CD4-positive, alpha-beta T cell (primary cell): ENCODE measurements at places on chromosomes 16 and 17.
A peak's percentile ranks its signal among the peaks of the same experiment; 100 is the strongest.

DNA sequence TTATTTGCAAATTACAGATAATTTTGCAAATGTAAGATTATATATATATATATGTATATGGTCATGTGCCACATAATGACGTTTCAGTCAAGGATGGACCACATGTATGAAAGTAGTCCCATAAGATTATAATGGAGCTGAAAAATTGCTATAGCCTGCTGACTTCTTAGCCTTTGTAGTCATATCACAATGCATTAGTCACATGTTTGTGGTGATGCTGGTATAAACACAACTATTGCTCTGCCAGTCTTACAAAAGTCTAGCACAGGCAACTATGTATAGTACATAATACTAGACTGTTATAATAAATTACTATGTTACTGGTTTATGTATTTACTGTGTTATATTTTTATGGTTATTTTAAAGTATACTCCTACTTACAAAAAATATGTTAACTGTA is 444.3 kb downstream of the KCNJ2 start:
- DNase-seq, result no peak
- no peaks in the 10 kb centered on the region for H3K27me3 ChIP-seq
- no peak overlapping the region for H3K27ac ChIP-seq
- H3K4me1 ChIP-seq, result no peaks in the 10 kb centered on the region
- H3K36me3 ChIP-seq, result no peaks in the 10 kb centered on the region

GRCh38 chr16:64968539-64968938 is 153.3 kb downstream of the CDH11 start:
- H3K27me3 ChIP-seq, result no peaks in the 10 kb centered on the region
- DNase-seq, result no peak
- H3K36me3 ChIP-seq, result no peaks in the 10 kb centered on the region
- no peaks in the 10 kb centered on the region for H3K4me1 ChIP-seq
- H3K27ac ChIP-seq, result no peak overlapping the region

GRCh38 chr16:73412416-73412815 is 364.5 kb upstream of the ZFHX3 start:
- H3K36me3 ChIP-seq, result no peaks in the 10 kb centered on the region
- no peak overlapping the region for H3K27ac ChIP-seq
- no peak overlapping the region for H3K4me3 ChIP-seq
- DNase-seq, result no peak
- H3K27me3 ChIP-seq, result no peaks in the 10 kb centered on the region

- DNase-seq, result no peak
- H3K4me3 ChIP-seq, result peak within 1 kb of the TSS; percentile 99
- H3K27me3 ChIP-seq, result peaks cover 6% of the 10 kb centered on the region
- no peaks in the 10 kb centered on the region for H3K36me3 ChIP-seq
These were observed at the start of gene MMD for GRCh38 chr17:55421179-55421934. TSS of gene MMD (minus strand) at chr17:55421835. CDS start at chr17:55421695, 140 bp downstream.

GRCh38 chr17:32882029-32882428 is 5.1 kb upstream of the MYO1D start:
- H3K27ac ChIP-seq, result no peak overlapping the region
- DNase-seq, result no peak
- H3K27me3 ChIP-seq, result no peaks in the 10 kb centered on the region
- H3K36me3 ChIP-seq, result no peaks in the 10 kb centered on the region
- H3K4me1 ChIP-seq, result peaks cover 4% of the 10 kb centered on the region
- H3K4me3 ChIP-seq, result no peak overlapping the region

GRCh38 chr17:80009391-80010282 is 26.0 kb downstream of the TBC1D16 start:
- no peak for DNase-seq
- H3K27ac ChIP-seq, result no peak overlapping the region
- H3K27me3 ChIP-seq, result no peaks in the 10 kb centered on the region
- peaks cover 17% of the 10 kb centered on the region for H3K4me1 ChIP-seq
- no peaks in the 10 kb centered on the region for H3K36me3 ChIP-seq

GRCh38 chr16:81486540-81487061 is 42.0 kb downstream of the CMIP start:
- no peaks in the 10 kb centered on the region for H3K27me3 ChIP-seq
- peaks cover 3% of the 10 kb centered on the region for H3K36me3 ChIP-seq

DNA sequence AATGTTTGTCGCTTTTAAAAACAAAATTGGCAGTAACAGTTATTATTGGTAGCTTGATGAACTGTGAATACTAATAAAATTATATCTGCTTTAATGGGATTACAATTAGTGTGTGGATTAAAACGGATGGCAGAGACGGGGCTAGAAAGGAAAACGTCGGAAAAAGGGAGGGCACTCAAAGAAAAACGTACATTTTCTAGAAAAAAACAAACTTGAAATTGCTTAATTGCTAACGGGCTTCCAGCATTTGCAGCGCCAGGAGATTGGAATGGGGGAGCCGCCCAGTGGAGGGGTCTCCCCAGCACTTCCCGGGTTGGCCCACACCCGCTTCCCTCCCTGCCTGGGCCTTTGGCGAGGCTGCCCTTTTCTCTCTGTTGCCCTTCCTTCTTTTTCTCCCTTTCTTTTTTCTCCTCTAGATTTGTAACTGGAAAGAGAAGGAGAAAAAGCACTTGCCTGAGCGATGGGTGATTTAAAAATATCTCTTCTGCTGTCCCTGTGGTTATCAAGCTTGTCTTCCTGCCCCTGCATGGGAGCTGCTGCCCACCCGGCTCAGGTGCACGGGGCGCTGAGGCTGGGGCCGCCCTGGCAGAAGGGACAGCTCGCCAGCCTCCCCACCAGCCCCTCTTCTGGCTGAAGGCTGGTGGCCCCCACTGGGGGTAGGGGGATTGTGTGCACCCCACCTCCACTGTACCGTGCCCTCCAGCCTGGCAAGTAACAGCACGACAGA is 5.9 kb downstream of the BAHCC1 start:
- no peak overlapping the region for H3K27ac ChIP-seq
- no peak for DNase-seq
- H3K27me3 ChIP-seq, result peaks cover 81% of the 10 kb centered on the region
- H3K4me3 ChIP-seq, result no peak overlapping the region
- no peaks in the 10 kb centered on the region for H3K36me3 ChIP-seq

DNA sequence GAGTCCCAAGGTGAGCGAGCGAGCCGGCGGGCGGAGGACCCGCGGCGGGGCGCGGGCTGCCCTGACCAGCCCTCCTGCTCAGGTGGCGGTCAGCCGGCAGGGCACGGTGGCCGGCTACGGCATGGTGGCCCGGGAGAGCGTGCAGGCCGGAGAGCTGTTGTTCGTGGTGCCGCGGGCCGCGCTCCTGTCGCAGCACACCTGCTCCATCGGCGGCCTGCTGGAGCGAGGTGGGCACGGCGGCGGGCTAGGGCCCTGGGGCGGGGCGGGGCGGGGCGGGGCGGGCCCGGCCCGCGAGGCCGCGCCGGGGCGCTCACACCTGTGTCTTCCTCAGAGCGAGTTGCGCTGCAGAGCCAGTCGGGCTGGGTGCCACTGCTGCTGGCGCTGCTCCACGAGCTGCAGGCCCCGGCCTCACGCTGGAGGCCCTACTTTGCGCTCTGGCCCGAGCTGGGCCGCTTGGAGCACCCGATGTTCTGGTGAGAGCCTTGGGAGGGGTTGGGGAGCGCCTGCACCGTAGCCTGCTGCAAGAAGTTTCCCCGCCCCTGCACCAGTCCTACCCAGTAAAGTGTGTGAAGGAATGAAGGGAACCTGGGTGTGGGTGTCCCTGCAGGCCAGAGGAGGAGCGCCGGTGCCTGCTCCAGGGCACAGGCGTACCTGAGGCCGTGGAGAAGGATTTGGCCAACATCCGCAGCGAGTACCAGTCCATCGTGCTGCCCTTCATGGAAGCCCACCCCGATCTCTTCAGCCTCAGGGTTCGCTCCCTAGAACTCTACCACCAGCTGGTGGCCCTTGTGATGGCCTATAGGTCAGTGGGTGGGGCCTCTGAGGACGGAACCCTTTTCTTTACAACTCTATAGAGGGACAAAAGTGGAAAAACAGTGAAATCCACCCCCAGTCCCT is 802 bp downstream of the SETD6 start:
- no peak for DNase-seq
- H3K4me1 ChIP-seq, result peaks cover 21% of the 10 kb centered on the region
- peak overlapping the region; percentile 72 for H3K27ac ChIP-seq

GRCh38 chr16:75288596-75289120 is 37.2 kb upstream of the BCAR1 start:
- peak; percentile 60 for DNase-seq
- H3K4me3 ChIP-seq, result no peak overlapping the region
- no peak overlapping the region for H3K27ac ChIP-seq
- H3K36me3 ChIP-seq, result peaks cover 17% of the 10 kb centered on the region

DNA sequence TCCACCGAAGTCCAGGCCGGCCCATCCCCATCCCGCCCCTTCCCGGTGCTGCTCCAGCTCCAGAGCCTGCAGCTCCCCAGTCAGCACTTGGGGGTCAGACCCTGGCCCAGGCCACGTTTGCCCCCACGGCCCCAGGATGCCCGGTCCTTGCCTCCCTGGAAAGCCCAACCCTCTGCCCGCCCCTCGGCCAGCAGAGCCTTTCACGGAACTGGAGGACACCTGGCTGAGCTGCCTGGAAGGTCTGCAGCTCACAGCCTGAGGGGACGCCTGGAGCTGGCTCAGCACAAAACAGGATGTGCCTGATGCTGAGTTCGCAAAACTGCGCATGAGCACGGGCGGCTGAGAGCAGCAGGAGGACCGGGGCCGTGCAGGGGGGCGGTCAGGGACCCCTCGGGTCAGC is 29.7 kb upstream of the SSTR5 start:
- no peaks in the 10 kb centered on the region for H3K4me1 ChIP-seq
- peaks cover 4% of the 10 kb centered on the region for H3K27me3 ChIP-seq
- no peak overlapping the region for H3K4me3 ChIP-seq
- no peak for DNase-seq
- no peaks in the 10 kb centered on the region for H3K36me3 ChIP-seq

DNA sequence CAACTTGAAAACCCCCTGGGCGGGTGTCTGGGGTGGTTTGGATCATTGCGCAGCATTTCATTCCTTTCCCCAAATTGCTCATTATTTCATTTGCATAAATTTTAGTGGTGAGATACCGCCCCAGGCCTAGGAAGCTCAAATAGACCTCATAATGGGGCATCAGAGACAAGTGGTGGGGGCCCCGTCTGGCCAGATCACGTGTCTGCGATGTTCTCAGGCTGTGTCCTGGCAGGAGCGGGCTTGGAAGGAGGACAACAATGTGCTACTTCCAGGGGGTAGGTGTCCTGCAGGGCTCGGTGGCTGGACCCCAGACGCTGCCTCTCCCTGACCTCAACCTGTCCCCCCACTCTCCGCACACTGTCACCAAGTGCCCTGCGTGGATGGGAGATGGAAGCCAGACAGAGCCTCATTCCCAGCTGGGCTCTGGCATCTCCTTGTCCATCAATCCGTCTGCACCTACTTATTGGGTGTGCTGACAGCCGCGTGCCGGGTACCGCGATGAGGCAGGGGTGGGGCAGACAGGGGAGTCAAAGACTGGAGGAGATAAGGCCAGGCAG is 116.9 kb downstream of the NTN1 start:
- no peaks in the 10 kb centered on the region for H3K27me3 ChIP-seq
- no peak overlapping the region for H3K4me3 ChIP-seq
- no peak for DNase-seq
- H3K27ac ChIP-seq, result no peak overlapping the region
- no peaks in the 10 kb centered on the region for H3K36me3 ChIP-seq

DNA sequence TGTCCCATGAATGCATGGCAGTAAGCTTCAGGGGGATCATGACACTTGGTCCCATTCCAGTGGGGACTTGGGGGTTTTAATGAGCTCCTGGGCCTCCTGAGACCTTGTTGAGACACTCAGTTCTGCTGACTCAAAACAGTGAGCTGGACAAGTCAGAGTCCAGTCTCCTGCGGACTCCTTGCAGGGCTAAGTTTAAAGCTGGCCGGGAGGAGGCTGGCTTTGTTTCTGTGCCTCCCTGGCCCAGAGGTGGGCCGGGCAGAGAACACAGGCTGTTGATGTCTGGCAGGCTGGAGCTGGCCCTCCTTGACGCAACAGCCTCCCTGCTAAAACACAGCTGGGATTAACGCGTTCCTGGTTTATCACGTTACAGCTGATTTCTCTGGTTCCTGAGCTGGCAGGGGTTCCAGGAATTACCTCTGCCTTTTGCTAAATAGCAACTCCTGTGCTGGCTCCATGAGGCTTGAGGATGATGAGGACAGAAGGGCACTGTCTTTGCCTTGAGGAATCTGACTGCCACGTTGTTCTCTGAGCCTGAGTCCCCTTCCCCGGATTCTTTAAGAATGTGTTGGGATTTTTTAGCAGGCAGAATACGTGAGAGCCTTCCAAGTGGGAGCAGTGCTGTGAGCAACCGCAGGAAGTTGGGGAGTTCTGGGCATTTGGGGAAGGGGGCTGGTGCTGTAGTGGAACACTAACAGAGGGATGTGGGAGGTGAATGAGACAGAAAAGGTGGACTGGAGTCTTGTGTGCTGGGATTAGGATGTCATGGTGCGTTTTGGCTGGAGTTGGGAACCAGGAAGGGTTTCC is 2.0 kb downstream of the GPT2 start:
- no peaks in the 10 kb centered on the region for H3K36me3 ChIP-seq
- peaks cover 12% of the 10 kb centered on the region for H3K4me1 ChIP-seq
- no peak overlapping the region for H3K4me3 ChIP-seq
- H3K27ac ChIP-seq, result no peak overlapping the region
- H3K27me3 ChIP-seq, result no peaks in the 10 kb centered on the region

DNA sequence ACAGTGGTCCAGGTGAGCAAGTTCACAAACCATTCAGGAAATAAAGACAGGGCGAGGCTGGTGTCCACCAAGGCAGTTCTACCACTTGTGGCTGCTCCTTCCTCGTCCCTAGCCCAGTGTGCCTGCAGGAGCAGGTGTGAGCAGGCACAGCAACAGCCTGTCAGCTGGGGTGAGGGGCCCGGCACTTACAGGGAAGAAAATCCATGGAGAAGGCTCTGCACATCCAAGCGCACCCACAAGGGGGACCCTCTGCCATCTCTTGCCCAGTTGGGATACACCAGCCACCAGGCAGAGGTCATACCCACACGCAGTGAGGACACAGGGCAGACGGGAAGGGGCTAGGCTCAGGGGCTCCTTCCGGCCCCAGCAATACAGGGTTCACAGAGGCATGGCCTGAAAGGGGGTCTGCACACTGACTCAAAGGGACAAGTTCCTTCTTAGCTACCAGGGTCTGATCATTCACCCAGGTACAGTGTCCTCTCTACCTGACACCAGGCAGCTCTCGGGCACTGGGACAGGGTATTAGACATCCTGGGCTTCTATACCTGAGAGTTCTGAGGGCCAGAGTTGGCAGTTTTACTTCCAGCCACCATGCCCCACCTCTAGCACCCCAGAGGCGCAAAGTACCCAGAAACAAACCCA is 27.0 kb downstream of the CDIP1 start:
- H3K27me3 ChIP-seq, result no peaks in the 10 kb centered on the region
- H3K36me3 ChIP-seq, result peaks cover 76% of the 10 kb centered on the region
- DNase-seq, result no peak
- peak overlapping the region; percentile 13 for H3K27ac ChIP-seq

DNA sequence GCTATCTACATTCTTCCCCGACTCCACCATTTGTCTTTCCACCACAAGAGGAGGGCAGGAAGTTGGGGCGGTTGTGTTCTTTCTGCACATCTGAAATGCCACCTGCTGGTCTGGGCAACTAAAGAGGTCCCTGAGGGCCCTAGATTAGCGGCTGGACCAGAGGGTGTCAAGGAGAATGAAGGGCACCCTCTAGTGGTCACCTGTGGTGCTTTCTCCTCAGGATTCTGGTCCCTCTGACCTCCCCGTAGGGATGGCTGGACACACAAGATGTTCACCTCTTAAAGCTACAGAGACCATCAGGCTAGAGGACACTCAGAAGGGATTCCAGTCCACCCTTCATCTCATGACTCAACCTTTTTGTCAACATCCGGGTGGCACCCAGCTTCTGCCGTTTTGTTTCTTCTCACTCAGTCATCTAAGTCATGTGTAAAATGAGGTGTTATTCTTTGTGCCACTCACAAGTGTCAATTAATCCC is 2.9 kb upstream of the SCIMP start:
- no peak overlapping the region for H3K4me3 ChIP-seq
- H3K4me1 ChIP-seq, result peaks cover 32% of the 10 kb centered on the region
- H3K27me3 ChIP-seq, result no peaks in the 10 kb centered on the region
- DNase-seq, result peak; percentile 18

- no peak overlapping the region for H3K27ac ChIP-seq
- no peaks in the 10 kb centered on the region for H3K27me3 ChIP-seq
- no peak overlapping the region for H3K4me3 ChIP-seq
- no peaks in the 10 kb centered on the region for H3K36me3 ChIP-seq
These were observed 34.6 kb downstream of the PLCG2 start for GRCh38 chr16:81813648-81814047.
